D721Med (cell line): ENCODE measurements at places on chromosomes 2 and 18.

- DNase-seq = no peak
Observed at GRCh38 chr2:75406131-75406581, 154.6 kb downstream of the EVA1A start.

DNA sequence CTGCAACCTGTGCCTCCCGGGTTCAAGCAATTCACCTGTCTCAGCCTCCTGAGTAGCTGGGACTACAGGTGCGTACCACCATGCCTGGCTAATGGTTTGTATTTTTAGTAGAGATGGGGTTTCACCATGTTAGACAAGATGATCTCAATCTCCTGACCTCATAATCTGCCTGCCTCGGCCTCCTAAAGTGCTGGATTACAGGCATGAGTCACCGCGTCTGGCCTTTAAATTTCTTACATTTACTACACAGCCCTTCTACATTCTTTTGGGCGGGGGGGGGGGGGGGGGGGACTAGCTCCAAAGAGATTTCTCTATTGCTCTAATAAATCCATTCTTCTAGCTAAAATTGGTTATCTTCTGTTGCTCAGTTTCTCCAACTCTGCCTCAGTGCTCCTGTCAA, 964.9 kb upstream of the ACVR2A start:
- no peak for DNase-seq

GRCh38 chr2:102350137-102350793, 5.3 kb upstream of the IL18R1 start:
- no peak for DNase-seq

DNA sequence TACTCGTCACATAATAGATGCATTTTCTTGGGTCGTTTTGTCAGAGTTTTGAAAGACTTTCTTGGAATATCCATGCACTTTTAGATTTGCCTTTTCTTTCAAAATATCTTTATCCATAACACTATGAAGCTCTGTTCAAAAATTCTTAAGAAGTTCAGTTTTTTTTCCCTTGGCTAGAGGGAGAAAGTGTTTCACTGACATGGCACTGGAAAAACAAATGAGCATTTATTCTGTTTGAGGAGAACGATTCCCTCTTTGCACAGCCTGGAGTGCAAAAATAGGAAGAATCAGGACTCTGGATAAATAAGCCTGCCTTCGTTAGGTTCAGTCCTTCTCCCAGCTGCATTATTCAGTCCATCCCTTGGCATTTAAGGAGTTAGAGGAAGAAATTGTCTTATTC, 91.0 kb upstream of the RPE start:
- DNase-seq = no peak

GRCh38 chr2:72165792-72166191, 18.1 kb upstream of the CYP26B1 start:
- DNase-seq = no peak
